ENCODE measurements at places on chromosomes 11 and 22.

- DNase-seq = no peak
Measured at GRCh38 chr11:73975479-73975757, 7.2 kb downstream of the UCP2 start.

- DNase-seq = no peak
Measured at GRCh38 chr11:104645261-104646222, 252.7 kb downstream of the CASP12 start.

DNA sequence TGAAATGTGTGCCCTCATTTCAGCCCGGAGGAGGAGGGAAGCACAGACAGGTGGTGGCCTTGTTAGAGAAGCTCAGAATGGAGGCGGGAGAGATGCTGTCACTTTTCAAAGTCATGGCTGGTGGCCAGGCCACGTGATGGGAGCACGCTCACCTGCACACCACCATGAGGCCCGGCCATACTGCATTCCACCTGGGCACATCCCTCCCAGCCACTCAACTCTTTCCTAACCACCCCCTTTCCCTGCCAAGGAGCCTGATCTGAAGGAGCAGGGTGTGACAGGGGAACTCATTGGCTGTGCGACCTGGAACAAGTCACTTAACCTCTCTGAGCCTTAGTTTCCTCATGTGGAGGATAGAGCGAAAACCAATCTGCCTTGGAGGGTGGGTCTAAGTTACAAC is 364.5 kb downstream of the CTTN start:
- no peak for DNase-seq

DNA sequence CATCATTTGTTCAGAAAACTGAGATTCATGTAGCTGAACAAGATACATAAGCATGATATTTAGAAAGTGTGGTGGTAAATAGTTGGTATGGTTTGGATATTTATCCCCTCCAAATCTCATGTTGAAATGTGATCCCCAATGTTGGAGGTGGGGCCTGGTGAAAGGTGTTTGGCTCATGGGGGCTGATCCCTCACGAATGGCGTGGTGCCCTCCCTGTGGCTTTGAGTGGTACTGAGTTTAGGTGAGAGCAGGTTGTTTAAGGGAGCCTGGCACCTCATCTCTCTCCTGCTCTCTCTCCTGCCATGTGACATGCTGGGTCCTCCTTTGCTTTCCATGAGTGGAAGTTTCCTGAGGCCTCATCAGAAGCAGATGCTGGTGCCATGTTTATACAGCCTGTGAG is 48.1 kb downstream of the NXPE1 start:
- no peak for DNase-seq

DNA sequence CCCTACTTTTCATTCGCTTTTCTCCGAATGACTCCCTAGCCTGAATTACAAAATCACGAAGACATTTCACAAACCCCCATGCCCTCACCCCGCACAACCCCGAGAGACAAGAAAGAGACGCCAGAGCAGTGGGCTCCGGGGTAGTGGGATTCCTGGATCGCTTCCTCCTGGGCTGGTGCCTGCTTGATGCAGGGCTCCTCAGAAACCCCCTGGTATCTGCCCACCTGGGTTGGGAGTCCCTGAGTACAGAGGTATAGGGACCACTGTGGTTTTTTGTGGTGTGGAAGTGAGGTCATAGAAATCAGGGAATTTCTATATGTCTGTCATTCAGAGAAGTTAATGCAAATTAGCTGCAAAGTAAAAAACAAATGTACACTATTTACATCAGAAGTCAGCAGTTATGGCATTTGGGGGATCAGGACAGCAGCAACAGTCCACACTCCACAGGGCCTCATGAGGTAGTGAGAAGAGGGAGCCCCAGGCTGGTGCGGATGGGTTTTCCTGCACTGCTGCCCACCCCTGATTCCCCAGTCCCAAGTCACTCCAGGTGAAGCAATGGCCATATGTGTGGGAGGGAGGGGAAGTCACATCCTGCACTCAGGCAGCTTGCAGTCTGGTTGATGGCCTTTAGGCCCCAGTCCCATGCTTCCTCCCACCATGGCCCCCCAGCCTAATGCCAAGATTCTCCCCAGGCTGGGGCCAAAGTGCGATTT is 39.6 kb downstream of the BUD13 start:
- no peak for DNase-seq

DNA sequence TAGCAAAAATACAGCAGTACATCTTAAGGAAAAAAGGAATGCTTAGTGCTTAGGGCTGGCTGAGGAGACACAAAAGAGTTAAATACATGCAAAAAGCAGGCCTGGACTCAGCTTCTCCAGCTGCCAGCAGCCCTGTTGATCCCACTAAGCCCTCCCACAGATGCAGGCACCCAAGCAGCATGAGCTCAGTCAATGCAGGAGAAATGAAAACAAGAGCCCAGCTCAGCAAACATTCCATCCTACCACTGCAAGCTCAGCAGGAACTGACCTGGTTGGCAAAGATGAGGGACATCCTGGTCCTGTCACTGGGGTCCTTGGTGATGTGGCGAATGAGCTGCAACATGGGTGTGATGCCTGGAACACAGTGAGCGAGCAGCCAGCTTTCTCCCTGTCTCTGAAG is 5.8 kb downstream of the CYB5R2 start:
- DNase-seq = no peak

- DNase-seq = no peak
Measured at GRCh38 chr11:132770829-132771530, 761.3 kb downstream of the OPCML start.

- DNase-seq = no peak
Measured at GRCh38 chr11:35796562-35796961, 134.0 kb downstream of the TRIM44 start.

GRCh38 chr11:6646071-6646470 is 9.5 kb downstream of the DCHS1 start:
- DNase-seq = no peak

DNA sequence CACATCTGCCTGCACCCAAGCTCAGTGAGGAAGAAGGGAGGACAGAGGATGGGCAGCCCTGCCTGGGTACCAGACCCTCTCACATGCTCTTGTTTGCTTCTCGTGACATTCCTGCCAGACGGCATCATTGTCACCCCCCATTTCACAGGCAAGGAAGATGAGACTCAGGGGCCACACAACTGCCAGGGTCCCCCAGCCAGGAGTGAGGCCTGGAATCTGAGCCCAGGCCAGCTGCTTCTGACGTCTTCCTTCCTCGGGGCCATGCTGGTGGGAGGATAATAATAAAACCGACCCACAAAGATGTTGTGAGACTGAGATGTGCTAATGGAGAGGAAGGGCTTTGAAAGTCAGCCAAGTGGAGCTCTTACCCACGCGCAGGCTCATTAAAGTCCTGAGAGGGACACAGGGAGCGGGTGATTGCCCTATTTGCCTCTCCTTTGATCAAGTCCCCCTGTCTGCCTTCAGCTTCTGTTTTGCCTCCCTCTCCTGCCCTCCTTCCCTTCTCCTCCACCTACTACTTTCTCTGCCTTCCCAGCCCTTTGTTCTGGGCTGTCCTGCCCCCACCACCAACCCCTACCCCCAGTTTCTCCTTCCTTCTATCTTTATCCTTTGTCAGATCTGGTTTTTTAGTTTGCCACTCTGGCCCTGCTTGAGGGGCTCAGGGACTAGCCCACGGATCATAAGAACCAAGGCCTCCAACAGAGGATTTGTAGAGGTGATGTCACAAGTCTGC is 62.7 kb downstream of the MCM5 start:
- no peak for DNase-seq

DNA sequence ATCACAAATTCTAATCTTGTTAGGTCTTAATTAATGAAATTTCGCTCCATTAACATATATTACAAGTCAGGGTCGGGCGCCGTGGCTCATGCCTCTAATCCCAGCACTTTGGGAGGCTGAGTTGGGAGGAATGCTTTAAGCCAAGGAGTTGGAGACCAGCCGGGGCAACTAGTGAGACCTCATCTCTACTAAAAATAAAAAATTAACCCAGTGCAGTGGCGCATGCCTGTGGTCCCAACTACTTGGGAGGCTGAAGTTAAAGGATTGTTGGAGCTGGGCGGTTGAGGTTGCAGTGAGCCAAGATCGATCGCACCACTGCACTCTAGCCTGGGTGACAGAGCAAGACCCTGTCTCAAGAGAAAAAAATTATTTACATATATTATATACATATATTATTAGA is 1.9 kb downstream of the TMA7B start:
- no peak for DNase-seq

DNA sequence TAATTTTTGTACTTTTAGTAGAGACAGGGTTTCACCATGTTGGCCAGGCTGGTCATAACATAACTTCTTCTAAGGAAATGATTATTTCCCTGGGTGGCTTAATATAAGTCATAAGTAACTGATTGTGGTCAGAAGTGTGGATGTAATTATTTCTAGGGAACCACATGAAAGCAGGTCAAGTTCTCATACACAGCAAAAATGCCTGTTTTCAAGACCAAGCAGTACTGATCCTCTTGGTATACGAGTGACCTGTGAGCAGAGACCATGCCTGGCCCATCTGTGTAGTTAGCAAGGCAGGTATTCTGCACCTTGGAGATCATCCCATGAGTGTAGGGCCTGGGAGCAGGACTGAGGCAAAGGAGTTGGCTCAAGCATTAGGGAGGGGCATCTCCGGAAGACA is 32.5 kb upstream of the NUCB2 start:
- no peak for DNase-seq

DNA sequence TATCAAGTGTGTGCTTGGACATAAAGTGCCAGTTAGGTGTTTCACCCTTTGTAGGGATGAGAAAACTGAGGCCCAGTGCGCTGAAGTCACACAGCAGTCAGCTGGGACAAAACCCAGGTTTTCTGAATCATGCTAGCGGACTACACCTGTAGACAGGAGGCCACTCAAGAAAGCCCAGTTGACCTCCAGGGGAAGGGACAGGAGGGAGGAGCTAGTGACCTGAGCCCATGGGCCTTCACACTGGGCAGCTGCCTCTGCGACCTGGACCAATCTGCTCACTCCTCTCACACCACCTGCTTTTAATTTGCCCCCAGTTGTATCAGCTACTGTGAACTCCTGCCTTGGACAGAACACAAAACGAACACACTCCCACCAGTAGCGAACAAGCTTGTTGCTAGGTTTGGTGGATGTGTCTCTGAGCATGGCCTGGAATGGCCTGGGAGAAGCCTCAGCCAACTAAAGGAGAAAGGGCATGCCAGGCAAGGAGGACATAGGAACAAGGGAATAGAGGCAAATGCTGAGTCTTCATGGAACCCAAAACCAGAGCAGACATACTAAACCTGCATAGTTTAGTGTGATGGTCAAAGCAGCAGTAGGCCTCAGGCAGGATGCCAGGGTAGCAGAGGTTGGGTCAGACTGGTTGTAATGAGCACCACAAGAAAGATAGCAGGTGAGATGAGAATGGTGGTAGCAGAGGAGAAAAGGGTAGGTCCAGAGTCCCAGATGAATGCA is 7.2 kb downstream of the LMO1 start:
- no peak for DNase-seq

DNA sequence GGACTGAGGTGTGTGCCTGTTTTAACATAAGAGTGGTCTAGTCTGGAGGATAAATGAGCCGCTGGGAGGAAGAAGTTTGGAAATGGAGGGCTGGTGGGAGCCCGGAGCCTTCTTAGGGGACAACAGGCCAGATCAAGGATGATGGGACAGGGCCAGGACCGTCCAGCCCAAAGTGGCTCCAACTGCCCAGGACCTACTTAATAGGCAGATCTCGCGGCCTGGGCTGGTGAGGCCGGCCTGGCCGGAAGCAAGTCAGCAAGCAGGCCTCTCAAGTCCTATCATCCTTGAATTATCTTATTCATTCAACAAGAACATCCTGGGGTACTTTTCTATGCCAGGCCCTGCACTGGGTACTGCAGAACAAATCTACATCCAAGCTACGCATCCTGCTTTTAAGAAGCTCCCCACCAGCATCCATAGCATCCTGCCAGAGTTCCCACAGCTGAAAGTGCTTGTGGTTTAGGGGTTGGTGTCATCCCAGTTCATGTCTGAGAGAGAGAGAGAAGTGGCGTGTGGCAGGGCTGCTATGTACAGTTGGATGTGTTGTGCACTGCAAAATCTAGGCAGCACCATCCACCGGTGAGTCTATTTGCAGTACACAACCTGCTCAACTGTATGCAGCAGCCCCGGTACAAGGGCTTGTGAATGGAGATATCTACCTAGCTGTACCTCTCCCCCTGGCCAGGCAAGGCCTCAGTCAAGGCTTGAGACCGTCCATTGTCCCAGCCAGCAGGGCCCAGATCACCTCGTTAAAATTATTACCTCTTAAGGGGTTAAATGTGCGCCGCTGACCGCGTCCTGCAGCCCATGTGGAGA is 82.1 kb downstream of the FBLN1 start:
- DNase-seq = no peak

GRCh38 chr22:19760058-19760950 is at the start of gene TBX1:
TBX1 (plus strand) TSS chr22:19760778; CDS start chr22:19760844, 66 bp downstream.
- DNase-seq = no peak

DNA sequence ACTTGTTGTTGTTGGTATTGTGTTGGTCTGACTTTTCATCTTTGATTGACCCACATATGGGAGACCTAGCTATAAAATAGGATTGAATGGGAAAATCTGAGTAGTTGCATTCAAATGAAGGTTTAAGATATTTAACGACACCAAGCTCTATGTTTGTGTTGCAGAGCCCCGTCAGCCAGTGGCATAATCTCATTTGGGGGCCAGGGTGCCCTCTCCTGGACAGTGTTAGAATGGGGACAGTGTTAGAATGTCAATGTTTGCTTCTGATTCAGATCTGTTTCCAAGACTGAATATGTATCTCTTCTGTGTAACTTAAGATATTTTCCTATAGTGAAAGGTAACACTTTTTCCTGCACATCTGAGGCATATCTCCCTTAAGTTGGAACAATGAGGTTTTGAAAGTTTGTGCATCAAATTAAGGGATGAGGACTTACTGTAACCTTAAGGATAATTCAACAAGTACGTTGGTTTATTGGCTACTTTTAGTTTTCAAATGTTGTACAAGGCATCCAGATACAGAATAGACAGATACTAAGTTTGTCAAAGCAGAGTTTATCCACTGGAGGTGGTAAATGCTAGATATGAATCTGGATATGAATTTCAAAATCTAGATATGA is 5.3 kb upstream of the OR52M1 start:
- no peak for DNase-seq

- DNase-seq = no peak
Measured at GRCh38 chr22:43269246-43269645, 73.9 kb downstream of the SCUBE1 start.

GRCh38 chr22:43207849-43208702 is 21.1 kb upstream of the TTLL12 start:
- DNase-seq = no peak

DNA sequence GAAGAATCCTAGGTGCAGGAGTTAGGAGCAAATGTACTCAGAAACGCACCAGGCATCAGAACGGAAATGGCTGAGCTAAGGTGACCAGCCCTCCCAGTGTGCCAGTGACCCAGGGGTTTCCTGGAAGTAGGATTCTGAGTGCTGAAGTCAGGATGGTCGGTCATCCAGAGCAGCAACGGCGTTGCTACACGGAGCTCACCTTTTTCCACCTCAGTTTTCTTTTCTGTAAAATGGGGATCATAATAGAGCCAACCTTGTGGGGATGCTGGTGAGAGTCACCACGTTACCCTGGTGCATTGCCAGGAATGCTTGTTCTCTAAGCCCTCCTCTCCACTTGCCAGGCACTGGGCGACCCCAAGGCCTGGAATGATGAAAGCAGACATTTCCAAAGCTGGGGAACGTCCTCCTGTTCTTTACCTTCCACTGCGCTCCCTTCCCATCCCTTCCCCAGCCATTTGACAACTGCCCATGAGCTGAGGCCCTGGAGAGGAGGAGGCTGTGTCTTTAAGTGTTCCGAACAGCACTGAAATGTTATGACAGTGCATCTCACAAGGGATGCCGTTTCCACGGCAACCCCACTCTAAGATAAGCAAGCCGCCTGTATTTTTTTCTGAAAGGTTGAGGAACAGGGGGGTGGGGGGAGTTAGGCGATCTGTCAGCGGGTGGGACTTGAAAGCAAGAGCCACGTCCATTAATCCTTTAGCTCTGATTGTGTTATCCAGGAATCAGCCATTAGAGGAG is 66.8 kb downstream of the TSPAN18 start:
- DNase-seq = no peak

- DNase-seq = peak; percentile 77
Measured at GRCh38 chr11:66421492-66422205, 814 bp downstream of the NPAS4 start.
